ENCODE measurements at places on chromosomes 12 and 14. TPM values are rescaled to one million over a fixed set of nuclear protein-coding genes. Genes with fewer than 3 reads are reported as not detected.

DNA sequence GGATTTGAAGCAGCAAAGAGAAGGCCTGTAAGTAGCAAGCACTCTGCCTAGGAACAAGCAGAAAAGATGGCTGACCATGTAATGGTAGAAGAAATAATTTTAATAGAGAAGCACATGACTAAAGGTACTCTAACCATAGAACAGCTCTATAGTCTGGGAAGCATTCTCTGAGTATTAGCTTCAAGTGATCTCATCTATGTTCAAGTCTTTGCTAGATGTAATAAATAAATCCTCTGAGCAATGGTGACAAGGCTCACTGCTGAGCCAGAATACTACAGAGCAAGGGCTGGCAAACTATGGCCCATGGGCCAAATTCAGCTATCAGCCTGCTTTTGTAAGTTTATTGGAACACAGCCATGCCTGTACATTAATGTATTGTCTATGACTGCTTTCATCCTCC is 84.8 kb downstream of the PEBP1 start:
- H3K27me3 ChIP-seq: no peaks in the 10 kb centered on the region
- H3K36me3 ChIP-seq: peaks cover 13% of the 10 kb centered on the region
- peaks cover 2% of the 10 kb centered on the region for H3K4me1 ChIP-seq

DNA sequence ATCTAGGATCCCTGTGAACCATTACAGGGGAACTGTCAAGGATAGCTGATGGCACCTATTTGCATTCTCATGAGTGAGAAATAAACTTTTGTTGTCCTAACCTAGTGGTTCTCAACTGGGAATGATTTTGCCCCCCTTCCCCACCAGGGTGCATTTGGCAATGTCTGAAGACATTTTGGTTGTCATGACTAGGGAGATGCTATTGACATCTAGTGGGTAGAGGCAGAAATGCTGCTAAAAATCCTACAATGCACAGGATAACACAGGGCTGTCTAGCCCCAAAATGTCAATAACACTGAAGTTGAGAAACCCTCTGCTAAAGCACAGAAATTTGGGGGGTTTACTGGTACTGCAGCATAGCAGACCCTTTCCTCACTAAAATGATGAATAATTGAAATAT is 140.9 kb upstream of the SRRM4 start:
- H3K4me1 ChIP-seq: no peaks in the 10 kb centered on the region
- H3K27me3 ChIP-seq: no peaks in the 10 kb centered on the region
- H3K27ac ChIP-seq: no peak overlapping the region
- no peaks in the 10 kb centered on the region for H3K36me3 ChIP-seq
- no peak for DNase-seq

DNA sequence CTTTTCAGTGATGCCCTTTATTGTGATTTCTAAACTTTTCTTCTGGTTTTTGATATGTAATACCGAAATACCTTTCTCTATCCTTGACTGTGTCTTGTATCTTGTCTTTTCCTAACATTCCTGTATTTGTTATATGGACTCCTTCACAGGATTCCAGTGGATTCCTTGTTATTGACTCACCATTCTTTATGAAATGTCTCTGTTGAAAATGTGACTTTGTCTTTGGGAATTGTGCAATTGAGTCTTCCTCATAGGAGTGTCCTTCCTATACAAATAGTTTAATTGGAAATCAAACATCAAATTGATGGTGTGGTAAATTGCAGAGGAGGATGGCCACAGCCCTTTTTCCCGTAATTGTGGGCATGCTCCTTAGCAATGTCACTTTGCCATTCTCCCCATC is 296.6 kb upstream of the KITLG start:
- H3K4me3 ChIP-seq: no peak overlapping the region
- no peaks in the 10 kb centered on the region for H3K4me1 ChIP-seq
- no peak overlapping the region for H3K27ac ChIP-seq

- H3K27ac ChIP-seq: peak overlapping the region; percentile 51
- DNase-seq: peak; percentile 90
- H3K4me1 ChIP-seq: peaks cover 10% of the 10 kb centered on the region
Measured at GRCh38 chr12:51820526-51821439, 27.7 kb downstream of the FIGNL2 start.

- no peaks in the 10 kb centered on the region for H3K4me1 ChIP-seq
- no peak overlapping the region for H3K27ac ChIP-seq
- H3K27me3 ChIP-seq: no peaks in the 10 kb centered on the region
Measured at GRCh38 chr14:100692256-100692655, 34.4 kb upstream of the DLK1 start.

DNA sequence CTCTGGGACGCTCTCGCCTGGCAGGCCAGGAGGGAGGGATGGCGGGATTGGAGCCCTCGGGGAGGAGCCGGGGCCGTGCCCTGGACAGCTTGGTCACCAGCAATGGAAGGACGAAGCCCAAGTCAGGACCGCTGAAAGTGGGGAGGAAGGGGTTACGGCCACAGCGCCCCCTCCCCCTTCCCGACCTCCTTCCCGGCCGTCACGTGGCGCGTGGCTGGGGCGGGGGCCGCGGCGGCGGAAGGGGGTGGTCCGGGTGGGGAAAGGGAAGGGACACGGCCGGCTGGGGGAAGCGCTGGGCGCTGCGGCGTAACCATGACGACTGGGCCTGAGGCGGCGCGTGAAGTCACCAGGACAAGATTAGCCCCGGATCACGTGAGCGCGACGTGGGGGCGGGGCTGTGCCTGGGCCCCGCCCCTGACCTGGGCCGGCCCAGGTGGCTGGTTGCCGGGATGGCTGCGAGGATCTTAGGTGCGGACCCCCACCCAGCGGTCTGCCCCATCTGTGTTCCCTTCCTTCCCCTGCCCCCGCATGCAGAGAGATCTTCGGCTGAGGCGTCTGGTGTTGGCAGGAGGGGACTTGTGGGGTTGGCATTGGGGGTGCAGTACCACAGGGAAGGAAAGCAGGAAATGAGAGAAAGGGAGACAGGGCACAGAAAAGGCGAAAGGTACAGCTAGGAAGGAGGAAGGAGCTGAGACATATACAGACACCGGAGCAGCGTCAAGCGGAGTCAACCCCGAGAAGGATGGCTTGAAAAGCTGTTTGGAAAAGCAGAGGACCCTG is 6.2 kb downstream of the MAP3K12 start:
- peak overlapping the region; percentile 78 for H3K27ac ChIP-seq
- H3K4me1 ChIP-seq: peaks cover 28% of the 10 kb centered on the region
- DNase-seq: peak; percentile 91

The PDZRN4 gene
- not detected for total RNA-seq
